ENCODE measurements at places on chromosomes 2 and 18.

DNA sequence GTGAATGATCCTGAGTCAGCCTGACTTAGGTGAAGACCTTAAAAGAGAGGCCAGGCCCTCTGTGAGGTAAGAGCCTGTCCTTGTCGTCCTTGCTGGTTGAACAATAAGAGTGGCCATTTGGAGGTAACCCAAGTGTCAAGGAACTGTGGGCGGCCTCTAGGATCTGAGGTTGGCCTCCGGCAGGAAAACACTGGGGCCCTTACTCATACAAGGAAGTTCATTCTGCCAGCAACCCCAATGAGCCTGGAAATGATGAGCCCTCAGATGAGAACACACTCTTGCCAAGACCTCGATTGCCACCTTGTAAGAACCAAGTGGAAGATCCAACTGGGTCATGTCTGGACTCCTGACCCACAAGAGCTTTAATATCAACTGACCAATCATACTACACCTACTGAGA is 95.5 kb upstream of the LRATD1 start:
- no peak for DNase-seq

DNA sequence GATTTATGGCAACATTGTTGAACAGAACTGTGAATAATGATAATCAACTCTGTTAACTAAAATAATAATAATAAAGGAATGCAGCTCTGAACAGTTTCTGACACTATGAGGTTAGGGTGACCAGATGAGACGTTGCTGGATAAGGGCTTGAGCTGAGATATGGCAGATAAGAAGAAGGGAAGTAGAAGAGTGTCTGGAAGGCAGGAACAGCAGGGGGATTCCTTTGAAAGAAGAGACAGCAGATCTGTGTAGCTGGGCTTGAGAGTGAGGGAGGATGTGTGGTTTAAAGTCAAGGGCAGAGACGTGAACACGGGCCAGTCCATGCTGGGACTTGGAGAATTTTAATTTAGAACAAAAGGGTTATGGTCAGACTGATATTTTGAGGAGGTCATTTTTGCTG is 273.1 kb upstream of the SLC14A2 start:
- DNase-seq: no peak

DNA sequence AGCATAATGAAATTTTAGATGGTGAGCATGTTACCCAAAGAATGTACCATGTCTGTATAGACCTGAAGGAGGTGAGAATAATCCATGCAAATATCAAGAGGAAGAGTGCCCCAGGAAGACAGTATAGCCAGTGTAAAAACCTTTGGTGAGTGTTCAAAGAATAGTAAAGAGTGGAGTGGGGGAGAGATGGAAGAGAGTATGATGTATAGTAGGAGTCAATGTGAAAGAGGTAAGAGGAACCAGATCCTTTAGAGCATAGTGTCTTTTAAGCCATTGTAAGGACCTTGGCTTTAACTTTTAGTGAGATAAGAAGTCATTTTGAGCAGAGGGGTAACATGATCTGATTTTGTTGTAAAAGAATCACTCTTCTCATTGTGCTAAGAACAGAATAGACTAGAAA is 1052.3 kb upstream of the ZEB2 start:
- DNase-seq: no peak

GRCh38 chr2:142718576-142719155 is 158.8 kb upstream of the KYNU start:
- no peak for DNase-seq

- peak; percentile 40 for DNase-seq
Measured at GRCh38 chr18:55818284-55818683, 230.3 kb upstream of the TCF4 start.

GRCh38 chr2:205321231-205321630 is 361.1 kb upstream of the NRP2 start:
- no peak for DNase-seq

GRCh38 chr18:4020026-4020425 is 435.1 kb downstream of the DLGAP1 start:
- DNase-seq: no peak

- no peak for DNase-seq
Measured at GRCh38 chr2:96324721-96325040, 436 bp upstream of the ITPRIPL1 start.

DNA sequence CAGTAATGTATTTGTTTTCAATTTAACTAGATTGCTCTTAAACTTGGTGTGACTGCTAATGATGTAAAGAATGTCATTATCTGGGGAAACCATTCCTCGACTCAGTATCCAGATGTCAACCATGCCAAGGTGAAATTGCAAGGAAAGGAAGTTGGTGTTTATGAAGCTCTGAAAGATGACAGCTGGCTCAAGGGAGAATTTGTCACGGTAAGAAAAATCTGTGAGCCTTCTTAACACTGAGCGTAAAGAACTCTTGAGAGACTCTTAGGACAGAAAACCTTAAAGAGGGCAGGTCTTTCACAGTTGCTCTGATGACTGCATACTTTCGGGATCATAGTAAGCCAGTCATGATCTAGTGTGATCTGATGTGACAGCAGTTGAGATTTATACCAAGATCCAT is 15.9 kb downstream of the MDH1 start:
- DNase-seq: no peak

DNA sequence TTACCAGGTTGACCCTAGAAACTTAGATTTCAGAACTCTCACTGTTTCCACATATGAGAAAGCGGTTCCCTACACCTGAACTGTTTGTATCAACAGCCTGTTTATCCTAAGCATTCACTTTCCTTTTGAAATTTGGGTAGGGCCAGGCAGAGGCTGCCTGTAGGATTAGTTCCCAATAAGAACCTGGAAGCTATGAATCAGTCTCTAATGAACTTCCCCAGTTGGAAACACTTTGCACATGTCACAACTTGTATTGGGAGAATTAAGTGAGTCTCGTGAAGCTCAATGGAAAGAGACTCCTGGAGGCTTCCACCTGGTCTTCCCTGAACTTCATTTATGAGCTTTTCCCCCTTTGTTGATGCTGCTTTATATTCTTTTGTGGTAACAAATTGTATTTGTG is 486.6 kb upstream of the HS6ST1 start:
- no peak for DNase-seq

DNA sequence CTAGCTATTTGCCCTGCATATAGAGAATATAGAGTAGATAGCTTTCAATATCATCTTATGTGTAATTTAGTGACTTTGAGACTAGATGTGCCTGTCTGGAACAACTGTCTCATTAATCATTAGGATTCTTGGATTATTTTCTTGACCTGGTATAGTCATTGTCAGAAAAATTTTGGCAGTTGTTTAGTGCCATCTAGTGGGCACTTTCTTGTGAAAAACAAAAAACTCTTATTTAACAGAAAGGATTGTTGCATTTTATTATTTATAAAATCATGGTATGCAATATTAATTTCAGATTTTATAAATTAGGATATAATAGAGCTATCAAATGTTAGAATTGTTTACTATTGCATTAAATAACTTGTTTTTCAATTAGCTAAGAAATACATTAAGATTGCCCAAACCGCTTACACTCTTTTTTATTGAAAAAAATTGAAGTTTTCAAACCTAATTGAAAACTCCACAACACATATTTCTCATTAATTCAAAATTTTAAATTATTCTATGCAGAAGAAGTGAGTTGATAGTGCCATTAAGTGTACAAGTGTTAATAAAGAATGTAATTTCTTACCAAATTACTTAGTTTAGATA is 80.3 kb downstream of the DYNAP start:
- DNase-seq: no peak

- no peak for DNase-seq
Measured at GRCh38 chr2:112727276-112728028, 6.6 kb downstream of the NT5DC4 start.

- no peak for DNase-seq
Measured at GRCh38 chr18:73660931-73661856, 486.4 kb downstream of the FBXO15 start.

GRCh38 chr2:72136933-72137497 is 10.6 kb downstream of the CYP26B1 start:
- DNase-seq: no peak

- DNase-seq: no peak
Measured at GRCh38 chr2:138522556-138522955, 21.0 kb downstream of the SPOPL start.

DNA sequence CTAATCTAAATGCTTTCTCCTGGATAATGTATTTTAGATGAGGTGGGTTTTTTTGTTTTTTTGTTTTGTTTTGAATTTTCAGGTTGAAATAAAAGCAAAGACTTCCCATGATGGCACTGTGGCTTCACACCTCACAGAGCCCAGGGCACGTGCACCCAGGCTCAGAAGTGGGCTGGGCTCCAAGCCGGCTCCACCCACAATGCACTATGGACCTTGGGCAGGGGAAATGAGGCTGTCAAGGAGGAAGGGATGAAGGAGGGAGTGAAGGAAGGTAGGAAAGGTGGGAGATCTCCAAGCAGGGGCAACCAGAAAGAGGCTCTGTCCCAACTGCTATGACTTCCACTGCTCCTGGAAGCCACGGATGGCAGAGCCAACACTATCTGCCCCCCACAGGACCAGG is 60.4 kb downstream of the BIN1 start:
- DNase-seq: no peak

DNA sequence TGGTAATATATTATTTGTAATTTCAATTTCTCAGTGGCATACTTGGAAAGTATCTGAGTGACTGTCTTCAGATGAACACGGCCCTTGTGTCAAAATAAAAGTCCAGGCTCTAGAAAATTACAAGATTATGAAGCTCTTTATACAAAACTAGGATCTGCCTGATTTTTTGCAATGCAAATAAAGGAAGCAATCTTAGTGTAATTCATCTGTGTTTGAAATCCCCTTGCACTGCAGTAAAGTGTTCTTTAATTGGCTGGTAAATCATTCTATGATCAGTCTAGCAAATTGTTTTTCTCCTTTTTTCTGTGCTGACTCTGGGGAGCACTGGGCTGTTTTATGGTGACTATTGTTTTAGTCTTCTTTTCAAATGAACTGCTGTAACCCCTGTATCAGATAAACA is 1039.0 kb downstream of the SOCS6 start:
- DNase-seq: no peak

DNA sequence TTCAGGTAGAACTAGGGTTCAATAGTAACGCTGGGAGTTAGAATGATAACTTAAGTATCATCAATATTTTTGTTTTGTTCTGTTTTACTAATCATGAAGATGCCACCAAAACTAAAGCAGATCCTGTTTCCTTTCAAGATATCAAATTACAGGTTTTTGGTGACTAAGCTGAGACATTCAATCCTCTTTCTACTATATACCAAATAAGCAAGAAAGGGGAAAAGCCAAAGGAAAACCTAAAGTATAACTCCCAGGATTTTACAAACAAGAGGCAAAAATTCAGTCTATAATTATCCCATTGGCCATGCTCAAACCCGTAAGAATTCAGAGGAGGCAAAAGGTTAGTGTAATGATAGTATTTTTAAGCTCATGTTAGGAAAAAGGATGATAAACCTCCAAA is 175.2 kb upstream of the CCDC150 start:
- DNase-seq: no peak

- no peak for DNase-seq
Measured at GRCh38 chr2:31282634-31283033, 48.7 kb downstream of the EHD3 start.

GRCh38 chr2:1609485-1610095 is 134.7 kb downstream of the PXDN start:
- DNase-seq: no peak

GRCh38 chr2:221529177-221529942 is 42.7 kb downstream of the EPHA4 start:
- DNase-seq: no peak

DNA sequence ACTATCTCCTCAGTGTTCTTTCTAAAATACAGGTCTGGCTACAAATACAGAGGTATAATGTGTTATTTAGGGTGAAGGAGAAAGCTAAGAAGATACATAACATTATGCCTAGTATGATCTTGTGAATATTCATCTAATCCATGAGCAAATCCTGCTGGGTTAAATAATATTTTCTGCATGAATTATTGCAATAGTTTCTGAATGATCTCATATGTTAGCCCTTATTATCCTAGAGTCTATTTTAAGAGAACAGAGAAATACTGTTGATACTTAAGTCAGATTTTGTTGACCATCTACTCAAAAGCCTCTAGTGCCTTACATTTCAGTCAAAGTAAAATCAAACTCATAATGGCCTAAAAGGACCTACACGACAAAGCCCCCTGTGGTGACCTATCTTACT is 382.3 kb downstream of the FIGN start:
- no peak for DNase-seq

- DNase-seq: no peak
Measured at GRCh38 chr2:196587056-196587455, 52.5 kb upstream of the CCDC150 start.

- DNase-seq: no peak
Measured at GRCh38 chr2:236840215-236840614, 245.5 kb upstream of the COPS8 start.

GRCh38 chr2:95505222-95505621 is 20.7 kb upstream of the TRIM43B start:
- DNase-seq: no peak

GRCh38 chr2:234968631-234969305 is 17.0 kb downstream of the SH3BP4 start:
- DNase-seq: no peak

DNA sequence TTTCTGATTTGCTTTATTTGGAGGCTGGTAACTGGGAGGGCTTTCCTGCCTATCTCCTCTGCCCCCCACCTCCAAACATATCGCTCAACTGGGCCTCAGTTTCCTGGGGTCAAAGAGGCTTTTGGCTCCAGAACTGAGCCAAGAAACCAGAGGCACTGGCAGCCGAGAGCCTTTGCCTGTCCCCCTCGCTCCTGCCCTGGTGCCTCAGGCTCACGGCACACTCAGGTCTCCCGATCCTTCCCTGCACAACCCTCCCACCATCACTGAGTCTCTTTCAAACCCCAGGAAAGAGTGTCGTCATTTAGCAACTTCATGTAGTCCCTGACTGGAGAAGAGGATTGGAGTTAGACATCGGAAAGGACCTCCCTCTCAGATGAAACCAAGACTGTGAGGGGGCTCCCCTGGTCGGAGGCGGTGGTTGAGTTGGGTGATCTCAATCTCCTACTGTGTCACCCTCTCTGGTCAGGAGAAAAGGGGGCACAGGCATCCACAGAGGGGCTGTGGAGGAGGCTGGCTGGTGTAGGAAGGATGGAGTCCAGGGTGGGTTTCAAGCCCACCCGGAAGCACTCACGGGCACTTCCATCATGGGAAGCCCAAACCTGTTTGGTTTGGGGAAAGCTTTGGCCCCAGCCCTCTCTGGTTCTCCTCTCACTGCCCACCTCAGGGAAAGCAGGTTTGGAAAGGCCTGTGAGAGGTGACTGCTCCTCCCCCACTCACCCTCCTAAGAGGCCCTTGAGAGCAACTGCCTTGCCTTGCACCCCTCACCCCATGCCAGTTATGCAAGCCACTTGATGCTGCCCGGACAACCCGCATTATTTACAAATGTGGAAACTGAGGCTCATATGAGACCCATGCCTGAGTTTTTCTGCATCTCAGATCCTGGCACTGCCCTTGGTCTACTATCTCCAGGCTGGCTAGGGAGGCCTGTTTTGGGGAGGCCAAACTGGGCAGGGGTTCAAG is 62.3 kb downstream of the TNS1 start:
- DNase-seq: no peak

Measured in SK-N-MC (cell line).